ENCODE measurements at places on chromosomes 7 and 10.

- H3K27ac ChIP-seq, result no peak overlapping the region
- no peaks in the 10 kb centered on the region for H3K36me3 ChIP-seq
- no peaks in the 10 kb centered on the region for H3K4me1 ChIP-seq
Observed at GRCh38 chr10:13371897-13372470, 23.9 kb upstream of the SEPHS1 start.

GRCh38 chr10:11757821-11758463, 15.8 kb downstream of the ECHDC3 start:
- peak; percentile 87 for DNase-seq
- peak overlapping the region; percentile 78 for H3K27ac ChIP-seq
- H3K36me3 ChIP-seq, result no peaks in the 10 kb centered on the region
- H3K27me3 ChIP-seq, result no peaks in the 10 kb centered on the region

- H3K36me3 ChIP-seq, result no peaks in the 10 kb centered on the region
- H3K4me1 ChIP-seq, result no peaks in the 10 kb centered on the region
Observed at GRCh38 chr10:5045095-5045494, 41.4 kb upstream of the AKR1C2 start.

GRCh38 chr10:64573623-64574325, 1052.6 kb downstream of the REEP3 start:
- H3K4me3 ChIP-seq, result no peak overlapping the region
- H3K27me3 ChIP-seq, result no peaks in the 10 kb centered on the region

- no peaks in the 10 kb centered on the region for H3K27me3 ChIP-seq
- H3K27ac ChIP-seq, result no peak overlapping the region
- no peaks in the 10 kb centered on the region for H3K4me1 ChIP-seq
Observed at GRCh38 chr7:84117304-84117703, 77.3 kb downstream of the SEMA3A start.

GRCh38 chr10:28503114-28503513, 29.8 kb upstream of the WAC start:
- H3K36me3 ChIP-seq, result no peaks in the 10 kb centered on the region
- H3K4me1 ChIP-seq, result no peaks in the 10 kb centered on the region
- no peaks in the 10 kb centered on the region for H3K27me3 ChIP-seq
- no peak overlapping the region for H3K4me3 ChIP-seq
- DNase-seq, result no peak

DNA sequence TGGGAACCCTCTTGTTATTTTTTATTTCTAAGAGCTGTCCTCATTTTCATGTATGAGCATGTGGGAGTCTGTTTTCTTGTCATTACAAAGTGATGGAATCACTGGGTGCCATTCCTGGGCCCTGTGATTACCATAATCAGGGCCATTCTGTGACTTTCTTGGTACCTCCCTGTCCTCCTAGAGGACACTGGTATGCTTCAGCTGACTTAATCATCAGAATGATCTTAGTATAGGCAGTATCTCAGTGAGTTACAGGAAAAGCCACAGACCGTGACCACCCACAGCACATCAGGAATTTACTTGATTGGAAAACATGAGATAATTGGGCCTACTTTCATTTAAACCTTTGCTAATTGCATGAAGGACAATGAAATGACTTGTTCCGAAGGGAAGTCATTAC, 7.2 kb downstream of the NOM1 start:
- no peak for DNase-seq
- H3K4me1 ChIP-seq, result no peaks in the 10 kb centered on the region
- H3K27ac ChIP-seq, result no peak overlapping the region

GRCh38 chr7:35380739-35381224, 126.9 kb upstream of the TBX20 start:
- no peaks in the 10 kb centered on the region for H3K36me3 ChIP-seq
- H3K27ac ChIP-seq, result no peak overlapping the region
- no peak overlapping the region for H3K4me3 ChIP-seq
- no peaks in the 10 kb centered on the region for H3K4me1 ChIP-seq
